Amniotic stem cell (primary cell): ENCODE measurements at places on chromosomes 4 and X.

- DNase-seq, result no peak
Observed at GRCh38 chrX:24528605-24529004, 63.5 kb downstream of the PDK3 start.

GRCh38 chrX:71618303-71618721 is at the start of gene CXCR3:
TSS of gene CXCR3 (minus strand) at chrX:71618511. CDS start at chrX:71618449, 62 bp downstream.
- no peak for DNase-seq

GRCh38 chr4:55980725-55981124 is 32.0 kb downstream of the CEP135 start:
- no peak for DNase-seq

- peak; percentile 2 for DNase-seq
Observed at GRCh38 chr4:120801137-120801758, 121.3 kb downstream of the PRDM5 start.

DNA sequence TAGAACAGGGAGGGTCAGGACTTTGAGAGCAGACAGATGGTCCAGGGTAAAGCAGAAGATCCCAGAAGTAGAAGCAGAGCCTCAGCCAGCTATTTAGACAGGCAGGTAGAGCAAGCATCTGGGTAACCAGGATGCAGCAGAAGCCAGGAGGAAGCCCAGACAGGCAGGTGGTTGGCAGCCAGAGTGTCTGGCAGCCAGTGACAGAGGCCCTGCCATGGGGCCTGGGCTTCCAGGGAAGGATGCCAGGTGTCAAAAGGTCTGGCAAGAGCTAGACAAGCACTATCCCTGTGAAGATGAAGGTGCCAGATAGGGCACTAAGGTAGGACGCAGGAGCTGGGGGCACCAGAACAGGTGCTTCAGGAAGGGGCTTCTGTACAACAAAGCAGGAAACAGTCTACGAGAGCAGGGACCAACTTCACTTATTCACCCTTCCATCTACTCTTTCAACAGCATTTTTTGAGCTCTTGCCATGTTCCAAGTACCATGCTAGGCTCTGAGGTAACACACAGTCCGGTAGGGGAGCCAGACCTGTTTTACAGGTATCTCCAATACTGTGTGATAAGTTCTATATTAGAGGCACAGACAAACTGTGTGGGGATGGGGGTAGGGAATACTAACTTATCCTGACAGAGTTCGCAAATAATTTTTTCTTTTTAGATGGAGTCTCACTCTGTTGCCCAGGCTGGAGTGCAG is 38.1 kb upstream of the GJB1 start:
- DNase-seq, result no peak

GRCh38 chrX:110401135-110401534 is 42.5 kb downstream of the RTL9 start:
- no peak for DNase-seq

- DNase-seq, result no peak
Observed at GRCh38 chr4:112060212-112060611, 85.0 kb upstream of the FAM241A start.

DNA sequence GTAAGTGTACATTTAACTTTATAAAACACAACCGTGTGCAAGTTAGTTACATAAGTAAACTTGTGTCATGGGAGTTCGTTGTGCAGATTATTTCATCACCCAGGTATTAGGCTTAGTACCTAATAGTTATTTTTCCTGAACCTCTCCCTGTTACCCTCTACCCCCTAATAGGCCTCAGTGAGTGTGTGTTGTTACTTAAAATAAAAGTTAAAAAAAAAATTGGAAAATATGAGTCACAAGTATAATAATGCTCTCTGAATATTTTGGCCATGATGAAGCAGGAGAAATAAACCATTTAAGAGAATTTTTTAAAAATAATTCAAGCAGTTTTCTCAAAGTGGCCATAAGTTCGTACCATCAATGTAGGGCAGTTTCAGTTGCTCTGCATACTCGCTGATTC is 105.1 kb upstream of the GRID2 start:
- peak; percentile 62 for DNase-seq

DNA sequence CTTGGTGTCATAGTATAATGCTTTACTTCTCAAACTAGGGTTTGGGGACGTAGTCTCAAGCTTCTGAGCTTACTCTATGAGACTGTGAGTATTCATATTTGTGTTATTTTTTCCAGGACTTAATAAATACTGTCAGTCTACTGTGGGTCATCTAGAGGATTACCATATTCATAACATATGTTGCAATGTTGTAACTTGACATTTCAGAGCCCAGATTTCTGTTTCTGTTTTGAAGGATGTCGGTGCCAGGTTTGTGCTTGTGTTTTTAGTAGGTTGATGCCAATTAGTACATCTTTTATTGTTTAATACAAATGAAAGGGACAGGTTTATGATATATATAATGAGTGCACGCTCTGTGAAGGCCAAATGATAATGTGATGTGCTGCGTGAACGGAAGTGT is 69.6 kb downstream of the SPANXN4 start:
- DNase-seq, result no peak

DNA sequence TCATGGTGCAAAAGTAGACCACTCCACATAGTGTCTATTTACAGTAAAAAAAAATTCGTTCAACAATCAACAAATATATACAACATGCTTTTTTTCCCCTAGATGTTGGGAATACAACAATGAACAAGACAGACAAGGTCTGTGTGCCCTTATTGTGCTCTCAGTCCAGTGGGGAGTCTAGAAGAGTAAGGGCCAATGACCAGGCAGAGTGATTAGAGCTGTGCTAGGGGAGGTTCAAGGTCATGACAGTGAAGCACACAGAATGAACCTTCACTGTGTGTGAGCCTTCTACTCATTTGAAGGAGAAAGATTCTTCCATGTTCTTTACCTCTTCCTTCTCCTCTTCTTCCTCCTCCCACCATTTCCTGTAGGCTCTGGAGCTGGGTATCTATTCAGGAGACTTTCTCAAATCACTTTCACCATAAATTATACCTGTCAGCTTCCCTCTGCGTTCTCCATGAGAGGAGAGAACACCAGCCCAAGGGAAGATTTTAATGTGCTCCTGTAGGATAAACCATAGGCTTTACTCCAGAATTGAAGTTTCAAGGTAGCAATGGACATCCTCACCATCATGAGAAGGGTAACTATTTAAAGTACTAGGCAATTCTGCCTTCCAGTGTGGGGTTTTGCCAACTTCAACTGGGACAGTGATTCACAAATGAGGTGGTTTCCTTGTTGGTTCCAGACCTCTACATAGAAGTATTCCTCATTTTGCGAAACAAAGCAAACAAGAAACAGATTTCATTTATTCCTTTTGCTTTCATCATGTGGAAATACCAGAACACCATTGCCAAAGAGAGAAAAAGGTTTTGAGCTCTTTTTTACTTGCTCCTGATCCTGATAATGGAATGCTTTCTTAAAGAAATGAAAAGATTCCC is 246.9 kb upstream of the GPC4 start:
- no peak for DNase-seq

GRCh38 chrX:155134255-155134654 is 62.9 kb downstream of the BRCC3 start:
- no peak for DNase-seq

- no peak for DNase-seq
Observed at GRCh38 chr4:48033825-48034413, 17.3 kb downstream of the NIPAL1 start.

DNA sequence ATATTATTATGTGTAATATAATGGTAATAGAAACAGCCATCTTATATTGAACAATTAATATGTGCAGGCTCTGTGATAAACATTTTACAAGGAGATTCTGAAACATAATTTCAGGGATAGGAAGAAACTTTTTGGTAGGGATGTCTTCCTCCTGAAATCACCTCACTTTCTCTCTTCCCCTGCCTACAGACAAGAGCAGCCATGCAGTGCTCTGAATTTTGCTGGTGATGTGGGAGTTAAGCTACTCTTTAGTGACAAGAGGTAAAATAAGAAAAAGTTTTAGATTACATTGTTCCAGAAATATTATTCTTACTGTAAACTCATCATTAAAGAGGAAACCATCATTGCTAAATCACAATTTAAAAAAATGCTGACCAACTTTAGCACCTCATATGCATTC is 36.1 kb downstream of the LARP7 start:
- DNase-seq, result no peak

GRCh38 chr4:99463566-99463965 is 28.4 kb upstream of the ADH7 start:
- no peak for DNase-seq

GRCh38 chr4:149788300-149788699 is 27.3 kb downstream of the IQCM start:
- no peak for DNase-seq

- DNase-seq, result peak; percentile 1
Observed at GRCh38 chr4:122450847-122451246, 5.7 kb downstream of the IL2 start.

GRCh38 chr4:172348426-172348825 is 535.2 kb downstream of the GALNTL6 start:
- DNase-seq, result no peak

DNA sequence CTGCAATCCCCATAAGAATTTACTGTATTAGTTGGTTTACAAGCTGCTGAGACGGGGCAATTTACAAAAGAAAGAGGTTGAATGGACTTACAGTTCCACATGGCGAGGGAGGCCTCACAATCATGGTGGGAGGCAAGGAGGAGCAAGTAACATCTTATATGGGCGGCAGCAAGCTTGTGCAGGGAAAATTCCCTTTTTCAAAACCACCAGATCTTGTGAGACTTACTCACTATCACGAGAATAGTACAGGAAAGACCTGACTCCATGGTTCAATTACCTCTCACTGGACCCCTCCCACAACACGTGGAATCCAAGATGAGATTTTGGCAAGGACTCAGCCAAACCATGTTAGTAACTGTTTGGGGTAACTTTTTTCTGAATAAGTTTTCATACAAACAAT is 1.8 kb upstream of the SPATA18 start:
- no peak for DNase-seq

- no peak for DNase-seq
Observed at GRCh38 chr4:123443401-123444289, 47.0 kb downstream of the SPRY1 start.

DNA sequence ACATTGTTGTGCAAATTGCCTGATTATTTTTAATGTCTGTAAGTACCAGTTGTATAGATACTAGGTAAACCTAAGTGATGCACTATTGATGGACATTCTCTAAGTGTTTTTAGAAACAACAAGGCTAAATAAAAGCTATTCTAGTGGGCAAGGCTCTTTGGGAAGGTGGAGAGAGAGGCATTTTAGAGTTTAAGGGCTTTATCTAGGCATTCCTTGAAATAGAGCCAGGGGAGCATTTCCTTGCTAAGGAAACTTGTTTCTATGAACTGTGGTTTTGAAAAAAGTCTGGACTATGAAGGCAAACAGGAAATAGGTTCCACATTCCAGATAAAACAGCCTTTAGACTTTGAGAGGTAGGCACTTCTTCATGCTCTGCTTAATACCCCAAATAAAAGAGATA is 23.8 kb downstream of the BMX start:
- no peak for DNase-seq

- DNase-seq, result no peak
Observed at GRCh38 chr4:182619660-182620059, 297.5 kb downstream of the DCTD start.

DNA sequence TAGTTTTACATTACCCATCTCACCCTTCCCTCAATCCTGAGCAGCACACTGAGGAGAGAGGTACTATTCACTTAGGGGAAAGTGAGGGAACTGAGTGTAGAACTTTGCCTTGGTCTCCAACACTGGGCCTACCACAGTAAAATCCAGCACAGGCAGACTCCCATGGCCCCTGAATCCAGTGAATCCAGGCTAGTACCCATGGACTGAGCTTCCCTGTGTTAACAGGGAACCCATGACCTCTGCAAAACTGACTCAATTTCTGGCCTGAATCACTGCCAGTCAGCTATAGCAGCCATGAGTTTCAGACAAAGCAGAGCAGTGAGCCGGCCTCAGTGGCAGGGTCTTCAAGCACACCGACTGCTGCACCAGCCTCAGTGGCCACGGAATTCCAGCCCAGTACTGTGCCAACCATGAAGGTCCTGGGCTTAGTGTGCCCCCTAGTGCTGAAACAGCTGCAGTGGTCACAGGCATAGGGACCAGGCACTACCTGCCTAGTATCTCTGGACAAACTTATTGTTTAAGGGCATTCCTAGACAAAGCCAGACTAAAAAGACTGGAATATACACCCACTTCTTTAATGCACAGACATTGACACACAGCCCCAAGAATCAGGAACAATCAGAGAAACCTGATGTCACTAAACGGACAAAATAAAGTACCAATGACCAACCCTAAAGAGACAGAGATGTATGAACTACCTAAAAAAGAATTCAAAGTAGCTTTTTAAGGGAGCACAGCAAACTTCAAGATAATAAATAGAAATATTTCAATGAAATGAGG is 127.4 kb upstream of the RPL34 start:
- no peak for DNase-seq

GRCh38 chr4:26069218-26069617 is 155.2 kb downstream of the SMIM20 start:
- DNase-seq, result no peak

GRCh38 chrX:125742811-125743210 is 423.1 kb downstream of the TEX13C start:
- DNase-seq, result no peak

- DNase-seq, result no peak
Observed at GRCh38 chr4:40946652-40947051, 196.9 kb downstream of the NSUN7 start.

- no peak for DNase-seq
Observed at GRCh38 chrX:5388087-5388486, 840.6 kb downstream of the NLGN4X start.

GRCh38 chrX:18931972-18932371 is 51.9 kb downstream of the PHKA2 start:
- DNase-seq, result no peak

- no peak for DNase-seq
Observed at GRCh38 chr4:126486377-126486776, 1146.4 kb upstream of the INTU start.

GRCh38 chr4:42638993-42639392 is 17.9 kb downstream of the ATP8A1 start:
- DNase-seq, result no peak

GRCh38 chr4:149690726-149691125 is 124.9 kb downstream of the IQCM start:
- no peak for DNase-seq

GRCh38 chrX:153667281-153667955 is 6.2 kb downstream of the PNCK start:
- no peak for DNase-seq

DNA sequence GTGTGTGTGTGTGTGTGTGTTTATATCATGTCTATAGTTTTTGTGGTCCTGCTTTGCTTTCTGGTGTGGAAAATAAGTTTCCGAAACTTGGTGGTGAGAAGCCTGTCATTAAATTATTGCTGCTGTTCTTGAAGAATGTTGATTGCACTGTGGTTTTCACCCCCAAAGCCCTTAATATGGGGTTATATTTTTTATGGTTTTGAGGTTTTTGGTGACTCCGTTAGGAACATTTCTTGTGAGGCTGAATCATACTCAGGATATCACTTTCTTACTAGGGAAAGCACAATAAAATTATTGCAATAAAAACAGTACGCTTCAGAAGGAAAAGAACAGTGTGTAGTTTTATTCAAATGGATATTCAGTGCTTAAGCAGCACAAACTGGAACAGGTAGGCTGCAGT is 539.1 kb upstream of the MAGEB18 start:
- DNase-seq, result no peak
